CD4-positive, CD25-positive, alpha-beta regulatory T cell (primary cell): ENCODE measurements at places on chromosomes 6 and 20. TPM values are rescaled to one million over a fixed set of nuclear protein-coding genes. Genes with fewer than 3 reads are reported as not detected.

Gene FABP7
- polyA plus RNA-seq = not detected

Gene TNNC2
- polyA plus RNA-seq = 1.5 TPM

Gene SIRPD
- polyA plus RNA-seq = 0.10 TPM

Gene TFAP2C
- polyA plus RNA-seq = not detected

Gene BPI
- polyA plus RNA-seq = not detected

Gene STMND1
- polyA plus RNA-seq = not detected

Gene CAGE1
- 0.08 TPM for polyA plus RNA-seq

Gene LST1
- polyA plus RNA-seq = 8.0 TPM

DNA sequence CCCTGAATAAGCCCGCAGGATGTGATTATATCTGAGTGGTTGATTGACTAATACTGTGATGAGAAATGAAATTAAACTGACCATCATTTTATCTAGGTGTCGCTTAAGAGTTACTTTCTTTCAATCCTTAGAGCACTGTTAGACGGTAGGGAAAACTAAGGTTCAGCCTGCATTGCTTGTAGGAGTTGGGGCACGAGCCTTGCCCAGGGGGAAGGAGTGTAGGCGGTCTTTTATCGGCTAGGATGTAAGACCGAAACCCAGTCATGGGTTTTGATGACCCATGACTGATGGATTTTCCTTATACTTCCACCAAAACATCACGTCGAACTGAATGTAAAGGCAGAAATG lies 392 bp upstream of the TASP1 start:
- DNase-seq = no peak

GRCh38 chr20:64069209-64069613 lies 6.2 kb downstream of the TCEA2 start:
- no peak for DNase-seq

GRCh38 chr20:13819885-13820645 lies 35.2 kb downstream of the NDUFAF5 start:
- peak; percentile 26 for DNase-seq

GRCh38 chr6:42293386-42293977 lies 75.8 kb upstream of the MRPS10 start:
- DNase-seq = peak; percentile 46

DNA sequence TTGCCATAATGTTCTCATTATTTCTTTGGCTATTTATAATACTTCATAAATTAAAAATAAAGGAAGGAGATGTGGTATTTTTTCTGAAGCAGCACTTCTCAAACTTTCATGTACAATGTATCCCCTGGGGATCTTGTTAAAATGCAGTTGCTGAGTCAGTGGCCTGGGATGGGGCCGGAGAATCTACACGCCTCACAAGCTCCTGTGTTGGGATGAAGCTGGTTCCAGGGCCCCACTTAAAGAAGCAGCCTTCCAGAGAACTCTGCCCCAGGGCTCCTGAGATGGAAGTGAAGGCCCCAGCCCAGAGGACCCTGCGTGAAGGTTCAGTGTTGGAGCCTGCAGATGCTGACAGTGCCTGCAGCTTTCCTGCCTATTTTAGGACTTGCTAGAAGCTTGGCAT lies 40.1 kb upstream of the SLC23A2 start:
- DNase-seq = no peak

- DNase-seq = peak; percentile 56
Measured at GRCh38 chr6:11722805-11723631, 55.6 kb downstream of the ADTRP start.

DNA sequence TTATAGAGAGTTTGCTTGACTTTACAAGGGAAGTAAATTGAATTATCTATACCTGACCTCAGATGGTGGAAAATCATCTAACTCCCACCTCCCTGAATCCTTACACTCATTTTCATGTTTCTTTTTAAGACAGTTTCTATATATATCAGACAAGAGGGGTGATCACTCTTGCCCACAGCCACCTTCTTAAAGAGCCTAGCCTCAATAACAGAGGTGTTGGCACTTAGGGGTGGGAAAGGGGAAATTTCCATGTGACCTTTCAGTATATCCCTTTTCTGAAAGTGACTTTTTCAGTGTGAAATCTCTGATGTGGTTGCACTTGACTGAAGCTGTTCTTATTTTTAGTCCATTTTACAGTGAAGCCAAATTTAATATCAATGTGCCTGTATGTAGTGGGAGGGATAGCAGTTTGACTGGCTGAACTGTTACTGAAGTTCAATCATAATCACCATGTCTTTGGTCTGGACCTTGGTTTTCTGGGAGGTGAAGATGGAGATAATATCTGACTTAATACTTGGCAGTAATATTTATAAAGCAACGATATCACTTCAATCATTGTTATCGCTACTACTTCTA lies 141.3 kb downstream of the MAP3K7 start:
- no peak for DNase-seq

- no peak for DNase-seq
Measured at GRCh38 chr6:18101271-18101670, 21.2 kb downstream of the NHLRC1 start.

- DNase-seq = no peak
Measured at GRCh38 chr20:46683011-46683667, 6.1 kb downstream of the TP53RK start.

GRCh38 chr6:160421854-160422253 lies 73.7 kb downstream of the SLC22A3 start:
- no peak for DNase-seq

- DNase-seq = no peak
Measured at GRCh38 chr20:23744817-23745216, 5.9 kb downstream of the CST1 start.

DNA sequence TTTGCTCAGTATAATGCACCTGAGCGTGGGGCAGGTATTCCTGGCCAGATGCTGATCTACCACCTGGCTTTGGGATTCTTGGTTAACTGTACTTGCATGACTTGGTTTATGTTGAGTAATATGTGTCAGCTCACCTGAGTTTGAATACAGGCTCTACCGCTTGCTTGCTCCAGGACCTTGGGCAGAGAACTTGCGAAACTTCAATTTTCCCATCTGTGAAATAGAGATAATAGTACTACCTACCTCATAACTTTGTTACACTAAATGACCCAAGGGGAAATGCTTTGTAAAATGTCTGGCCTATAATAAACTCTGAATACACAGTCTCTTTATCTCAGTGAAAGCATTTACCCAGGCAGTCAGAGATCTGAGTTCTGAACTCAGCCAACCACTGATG lies 51.8 kb downstream of the SCAND1 start:
- no peak for DNase-seq

- no peak for DNase-seq
Measured at GRCh38 chr6:167122041-167122826, 662 bp upstream of the CCR6 start.

- no peak for DNase-seq
Measured at GRCh38 chr6:142225115-142225514, 76.7 kb upstream of the ADGRG6 start.

- no peak for DNase-seq
Measured at GRCh38 chr6:98832284-98833056, 1.9 kb upstream of the POU3F2 start.

- peak; percentile 41 for DNase-seq
Measured at GRCh38 chr20:50980851-50981713, 22.5 kb downstream of the MOCS3 start.

GRCh38 chr20:31974951-31975487 lies 7.1 kb downstream of the XKR7 start:
- DNase-seq = no peak

DNA sequence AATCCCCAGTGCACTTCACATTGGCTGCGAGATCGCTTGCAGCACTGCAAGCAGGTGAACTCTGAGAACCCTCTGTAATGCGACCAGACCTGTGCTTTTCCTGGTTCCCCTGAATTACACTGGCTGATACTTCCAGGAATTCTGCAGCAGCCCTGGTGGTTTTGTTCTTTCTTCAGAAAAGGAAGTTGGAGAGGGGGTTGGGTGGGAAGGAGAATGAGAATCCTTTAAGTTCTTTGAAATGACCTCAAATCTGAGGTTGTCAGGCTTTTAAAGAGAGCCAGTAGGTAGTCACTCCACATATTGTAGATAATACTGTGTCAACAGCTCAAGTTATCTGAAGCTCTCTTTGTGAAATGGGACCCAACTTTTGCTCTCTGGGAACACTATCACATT lies 62.4 kb downstream of the GCNT2 start:
- DNase-seq = no peak

DNA sequence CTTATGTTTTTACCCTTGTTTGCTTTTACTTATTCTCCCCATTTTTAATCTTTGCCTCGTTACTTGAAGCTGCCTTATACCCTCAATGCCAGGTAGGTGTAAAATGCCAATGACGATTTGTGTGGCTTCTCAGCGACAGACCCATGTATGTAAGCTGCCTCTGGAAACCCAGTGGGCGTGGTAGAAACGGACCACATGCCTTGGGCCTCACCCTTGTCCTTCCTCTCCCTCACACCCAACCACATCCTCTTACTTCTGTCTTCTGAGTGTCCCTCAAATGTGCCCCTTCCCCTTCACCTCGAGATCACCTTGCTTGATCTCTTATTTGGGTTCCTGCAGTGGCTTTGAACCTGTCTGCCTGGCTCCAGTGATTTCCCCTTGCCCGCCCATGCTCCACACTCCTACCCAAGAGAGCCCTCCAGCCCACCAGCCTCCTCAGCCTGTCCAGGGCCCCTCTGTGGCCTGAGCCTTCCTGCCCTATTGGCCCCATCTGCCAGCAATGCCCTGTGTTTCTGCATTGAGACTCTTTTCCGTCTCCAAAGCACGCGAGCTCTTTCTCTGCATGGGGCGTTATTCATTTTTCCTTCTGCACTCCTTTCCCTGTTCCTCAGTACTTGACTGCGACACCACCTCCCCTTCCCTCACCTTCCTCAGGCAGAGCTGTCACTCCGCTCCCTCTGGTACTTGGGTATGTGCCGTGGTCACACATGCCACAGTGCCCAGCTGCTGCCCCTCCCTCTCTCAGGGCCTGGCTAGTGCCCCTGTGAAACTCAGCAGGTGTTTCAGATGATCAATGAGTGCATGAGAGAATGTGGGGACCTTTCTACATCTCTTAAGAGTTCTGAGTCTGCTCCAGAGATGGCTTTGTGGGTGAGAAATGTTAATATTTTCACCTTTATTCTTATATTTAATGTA lies 115.4 kb downstream of the SLX4IP start:
- no peak for DNase-seq

GRCh38 chr6:39876111-39876510 lies 58.2 kb downstream of the MOCS1 start:
- DNase-seq = no peak

DNA sequence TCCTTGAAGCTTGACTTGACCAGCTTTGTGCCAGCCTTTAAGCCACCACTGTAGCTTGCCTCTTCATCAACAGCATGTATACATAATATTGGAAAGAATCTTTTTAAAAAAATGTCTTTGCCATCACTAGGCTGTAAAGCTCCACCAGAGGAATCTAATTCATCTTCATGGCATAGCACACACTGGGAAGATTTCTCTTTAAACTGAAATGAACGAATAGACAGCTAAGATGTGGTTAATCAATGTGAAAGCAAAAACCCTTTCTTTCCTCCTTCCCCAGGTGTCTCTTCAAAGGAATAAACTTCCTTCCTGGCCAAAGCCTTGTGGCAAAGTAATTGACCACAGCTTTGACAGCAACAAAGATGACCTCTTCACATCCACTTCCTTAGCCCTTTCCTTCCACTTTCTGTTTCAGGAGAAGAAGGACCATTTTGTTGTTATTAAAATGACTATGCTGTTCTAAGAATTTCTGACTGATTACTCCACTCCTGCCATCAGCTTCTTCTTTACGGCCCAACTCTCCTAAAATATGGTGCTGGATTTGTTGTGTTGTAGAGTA lies 428.7 kb upstream of the SOX4 start:
- DNase-seq = no peak

GRCh38 chr6:26054781-26055718 lies 32.2 kb upstream of the HFE start:
- DNase-seq = peak; percentile 97

DNA sequence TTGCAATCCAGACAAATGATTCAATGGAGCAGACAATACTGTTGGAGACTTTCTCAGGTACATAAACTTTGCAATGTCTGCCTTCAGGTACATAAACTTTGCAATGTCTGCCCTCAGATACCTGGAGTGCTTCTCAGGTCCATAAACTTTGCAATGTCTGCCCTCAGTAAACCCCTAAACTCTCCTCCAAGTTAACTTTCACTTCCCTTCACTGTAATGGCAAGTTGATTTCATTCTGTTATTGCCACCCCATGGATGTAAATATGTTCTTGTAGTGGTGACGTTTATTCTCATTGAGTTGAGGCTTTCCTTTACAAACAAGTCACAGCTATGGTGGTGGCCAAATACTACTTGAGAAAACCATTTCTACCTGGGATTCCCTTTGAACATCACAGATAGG lies 338.8 kb downstream of the EPM2A start:
- DNase-seq = no peak

GRCh38 chr6:47701363-47701762 lies 3.0 kb downstream of the ADGRF4 start:
- no peak for DNase-seq

DNA sequence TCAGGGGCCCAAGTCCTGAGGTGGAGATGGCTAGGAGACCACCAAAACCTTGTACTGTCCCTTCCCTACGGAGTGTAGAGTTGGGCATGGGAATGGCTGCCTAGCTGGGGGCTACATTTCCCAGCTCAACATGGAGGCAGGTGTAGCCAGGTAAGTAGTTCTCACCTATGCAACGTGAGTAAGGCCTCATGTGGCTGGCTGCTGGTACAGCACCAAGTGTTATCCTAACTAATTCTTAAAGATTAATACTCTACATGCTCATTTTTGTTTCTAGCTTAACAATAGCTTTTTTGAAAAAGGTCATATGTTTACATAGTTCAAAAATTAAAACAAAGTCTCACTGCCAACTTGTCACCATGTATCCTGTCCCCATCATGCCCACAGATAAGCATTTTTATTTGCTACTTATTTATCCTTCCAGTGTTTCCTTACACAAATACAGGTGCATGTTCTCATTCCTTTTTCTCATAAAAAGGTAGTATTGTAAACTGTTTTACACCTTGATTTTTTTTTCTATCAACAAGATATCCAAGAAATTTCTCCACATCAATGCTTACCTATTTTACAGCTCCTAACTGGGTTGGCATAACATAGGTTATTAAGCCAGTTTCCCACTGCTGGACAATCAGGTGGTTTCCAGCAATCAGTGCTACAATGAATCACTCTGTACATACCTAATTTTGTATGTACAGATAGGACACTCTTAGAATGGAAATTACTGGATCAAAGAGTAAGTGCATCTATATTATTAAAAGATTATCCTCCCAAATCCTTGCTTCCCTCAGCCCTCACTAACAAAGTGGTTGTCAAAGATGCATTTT lies 25.5 kb downstream of the ABHD12 start:
- no peak for DNase-seq
